MG63 (cell line): ENCODE measurements at places on chromosomes 11 and 22. TPM values are rescaled to one million over a fixed set of nuclear protein-coding genes. Genes with fewer than 3 reads are reported as not detected.

Gene TMPRSS6
- not detected in 2 replicates for total RNA-seq

Gene PATZ1
- total RNA-seq = 9.0 and 14.6 TPM in 2 replicates

Gene SLC37A2
- total RNA-seq = 0.07 and 0.79 TPM in 2 replicates

Gene OR8A1
- total RNA-seq = not detected in 2 replicates

Gene TPH1
- total RNA-seq = 0.15 TPM in 1 of 2 replicates, not detected in the other

Gene HSPB2
- total RNA-seq = 3.8 TPM in 1 of 2 replicates, not detected in the other

Gene KCNJ1
- total RNA-seq = not detected in 2 replicates

Gene SYT13
- not detected in 2 replicates for total RNA-seq

Gene IL17REL
- not detected in 2 replicates for total RNA-seq

Gene NCR3LG1
- total RNA-seq = 0.17 and 0.20 TPM in 2 replicates

Gene ANKRD42
- total RNA-seq = 6.1 and 12.4 TPM in 2 replicates

Gene HPS5
- total RNA-seq = 13.2 and 41.2 TPM in 2 replicates

Gene SCGB1D2
- not detected in 2 replicates for total RNA-seq

Gene HOATZ
- not detected in 2 replicates for total RNA-seq

Gene KCNJ5
- not detected in 2 replicates for total RNA-seq

Gene MAPK11
- 15.0 and 27.8 TPM in 2 replicates for total RNA-seq

Gene SHISAL1
- 37.9 and 49.6 TPM in 2 replicates for total RNA-seq

Gene SCN2B
- not detected in 2 replicates for total RNA-seq

Gene ASPHD2
- 1.8 and 3.4 TPM in 2 replicates for total RNA-seq

Gene ALDH3B2
- total RNA-seq = not detected in 2 replicates

Gene HTR3B
- total RNA-seq = not detected in 2 replicates

Gene LRRC56
- total RNA-seq = 0.63 TPM in 1 of 2 replicates, not detected in the other

Gene PHETA2
- 0.16 TPM in 1 of 2 replicates, not detected in the other for total RNA-seq

Gene KCNK4
- total RNA-seq = not detected in 2 replicates

Gene EMID1
- total RNA-seq = 1.4 and 2.7 TPM in 2 replicates

Gene GUCY1A2
- 3.2 and 5.2 TPM in 2 replicates for total RNA-seq

Gene ACRV1
- not detected in 2 replicates for total RNA-seq

Gene NUDT8
- 15.0 TPM in 1 of 2 replicates, not detected in the other for total RNA-seq

Gene LDHAL6A
- total RNA-seq = not detected in 2 replicates

Gene GAS2
- total RNA-seq = not detected in 2 replicates

Gene OR5AS1
- total RNA-seq = not detected in 2 replicates

Gene APOBEC3G
- 0.76 TPM in 1 of 2 replicates, not detected in the other for total RNA-seq

Gene RPS6KB2
- total RNA-seq = 77.9 and 121 TPM in 2 replicates

Gene MUC6
- not detected in 2 replicates for total RNA-seq

Gene MRGPRE
- not detected in 2 replicates for total RNA-seq

Gene DLG2
- total RNA-seq = 0.10 TPM in 1 of 2 replicates, not detected in the other

Gene TMEM126A
- total RNA-seq = 63.7 and 84.1 TPM in 2 replicates

Gene GRIK4
- total RNA-seq = not detected in 2 replicates

Gene CHADL
- total RNA-seq = not detected in 2 replicates

Gene PMM1
- 36.1 and 37.4 TPM in 2 replicates for total RNA-seq

Gene BATF2
- 1.3 TPM in 1 of 2 replicates, not detected in the other for total RNA-seq

Gene MUC2
- not detected in 2 replicates for total RNA-seq

Gene TMPRSS13
- not detected in 2 replicates for total RNA-seq

Gene GUCD1
- total RNA-seq = 66.8 and 128 TPM in 2 replicates

Gene HBB
- not detected in 2 replicates for total RNA-seq

Gene AP1B1
- 49.3 and 75.2 TPM in 2 replicates for total RNA-seq

Gene ASCL2
- total RNA-seq = not detected in 2 replicates

Gene C22orf31
- total RNA-seq = not detected in 2 replicates

Gene CCDC88B
- 1.8 and 3.0 TPM in 2 replicates for total RNA-seq

Gene OTUB1
- total RNA-seq = 56.9 and 98.7 TPM in 2 replicates

Gene TYR
- total RNA-seq = not detected in 2 replicates

Gene TSPAN18
- 0.15 and 0.95 TPM in 2 replicates for total RNA-seq

Gene B3GAT1
- total RNA-seq = 0.43 TPM in 1 of 2 replicates, not detected in the other

Gene NPAS4
- not detected in 2 replicates for total RNA-seq
